ENCODE measurements at places on chromosomes 1 and 21. TPM values are rescaled to one million over a fixed set of nuclear protein-coding genes. Genes with fewer than 3 reads are reported as not detected.

Gene CC2D1B
- total RNA-seq: 18.5 TPM

Gene CCDC190
- 0.41 TPM for total RNA-seq

Gene OR2T33
- total RNA-seq: not detected

Gene CHI3L2
- total RNA-seq: 11.7 TPM

Gene PCSK9
- not detected for total RNA-seq

Gene ERG
- 16.1 TPM for total RNA-seq

Gene RGS13
- total RNA-seq: not detected

Gene TMCC2
- total RNA-seq: 11.9 TPM

Gene TIAM1
- total RNA-seq: 6.7 TPM

Gene AXDND1
- total RNA-seq: not detected

Gene PTPN14
- total RNA-seq: 22.5 TPM

Gene PRDM16
- 0.99 TPM for total RNA-seq

Gene PROX1
- 59.5 TPM for total RNA-seq

- no peak for DNase-seq
Observed at GRCh38 chr1:75797273-75797588, 549 bp downstream of the MSH4 start.

DNA sequence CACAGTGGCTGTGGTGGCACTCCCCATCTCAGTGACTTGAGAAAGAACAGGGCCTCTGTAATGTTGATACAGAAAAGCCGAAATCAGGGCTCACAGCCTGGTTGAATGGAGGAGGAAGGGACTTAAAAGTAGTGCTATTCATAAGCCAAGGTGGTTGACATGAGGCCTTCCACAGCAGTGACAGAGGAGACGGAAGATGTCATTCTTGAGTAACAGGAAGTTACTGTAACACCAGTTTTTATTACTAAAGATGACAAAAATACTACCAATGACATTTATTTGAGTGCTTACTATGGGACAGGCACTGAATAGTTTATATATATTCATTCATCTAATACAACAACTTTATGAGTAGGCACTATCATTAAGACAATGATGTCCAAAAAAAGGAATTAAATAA lies 52.8 kb upstream of the GNG12 start:
- DNase-seq: no peak

DNA sequence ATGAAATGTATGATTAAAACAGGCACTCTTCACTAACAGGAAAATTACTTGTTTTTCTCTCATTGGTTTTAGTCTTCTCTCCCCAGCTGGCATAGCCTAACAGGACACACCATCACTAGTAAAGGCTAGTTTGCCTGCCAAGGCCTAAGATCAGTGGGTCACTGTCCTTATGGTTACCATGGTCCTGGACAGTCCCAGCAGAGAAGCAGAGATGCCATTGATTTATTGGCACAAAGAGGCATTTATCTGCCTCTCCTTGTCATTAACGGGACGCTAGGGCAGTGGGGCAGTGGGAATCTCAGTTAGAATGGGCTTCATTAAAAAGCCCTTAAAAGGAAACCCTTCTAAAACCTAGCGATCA lies 13.9 kb downstream of the CD247 start:
- no peak for DNase-seq

- no peak for DNase-seq
Observed at GRCh38 chr1:107141491-107142126, 770 bp downstream of the NTNG1 start.

DNA sequence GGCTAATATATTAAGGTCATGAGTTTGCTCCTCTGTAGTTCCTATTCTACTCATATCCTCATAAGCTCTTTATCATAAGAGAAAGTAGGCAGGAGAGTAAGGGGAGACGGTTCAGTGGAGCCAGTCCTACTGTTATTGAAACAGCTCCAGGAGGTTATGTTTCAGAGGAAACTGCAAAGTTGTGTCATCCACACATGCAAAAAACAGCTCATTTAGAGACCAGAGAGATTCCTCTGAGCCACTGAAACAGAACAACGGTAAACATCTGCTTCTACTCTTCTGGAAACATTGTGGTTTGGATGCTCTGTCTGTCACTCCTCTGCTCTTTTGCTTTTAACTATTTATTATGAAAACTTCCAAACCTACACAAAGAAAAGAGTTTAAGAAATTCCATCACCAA lies 66.3 kb upstream of the PPP2R5A start:
- DNase-seq: no peak

DNA sequence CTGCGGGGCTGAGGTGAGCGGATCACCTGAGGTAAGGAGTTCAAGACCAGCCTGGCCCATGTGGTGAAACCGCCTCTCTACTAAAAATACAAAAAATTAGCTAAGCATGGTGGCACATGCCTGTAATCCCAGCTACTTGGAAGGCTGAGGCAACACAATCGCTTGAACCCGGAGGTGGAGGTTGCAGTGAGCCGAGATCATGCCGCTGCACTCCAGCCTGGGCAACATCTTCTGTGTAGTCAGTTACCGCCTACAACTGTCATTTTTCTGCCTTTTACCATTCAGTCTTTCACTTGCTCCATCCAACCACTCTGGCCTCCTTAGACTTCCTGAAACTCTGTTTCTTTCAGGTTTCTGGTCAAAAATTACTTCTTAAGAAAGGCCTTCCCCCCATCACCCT lies 2.2 kb downstream of the MYCBP start:
- no peak for DNase-seq

GRCh38 chr1:66752000-66752592 lies at the start of gene DYNLT5:
TSS of gene DYNLT5 (plus strand) at chr1:66752459. CDS start at chr1:66754659, 2,200 bp downstream.
- DNase-seq: peak; percentile 70

- DNase-seq: no peak
Observed at GRCh38 chr1:225950905-225951497, 10.0 kb upstream of the LEFTY2 start.

DNA sequence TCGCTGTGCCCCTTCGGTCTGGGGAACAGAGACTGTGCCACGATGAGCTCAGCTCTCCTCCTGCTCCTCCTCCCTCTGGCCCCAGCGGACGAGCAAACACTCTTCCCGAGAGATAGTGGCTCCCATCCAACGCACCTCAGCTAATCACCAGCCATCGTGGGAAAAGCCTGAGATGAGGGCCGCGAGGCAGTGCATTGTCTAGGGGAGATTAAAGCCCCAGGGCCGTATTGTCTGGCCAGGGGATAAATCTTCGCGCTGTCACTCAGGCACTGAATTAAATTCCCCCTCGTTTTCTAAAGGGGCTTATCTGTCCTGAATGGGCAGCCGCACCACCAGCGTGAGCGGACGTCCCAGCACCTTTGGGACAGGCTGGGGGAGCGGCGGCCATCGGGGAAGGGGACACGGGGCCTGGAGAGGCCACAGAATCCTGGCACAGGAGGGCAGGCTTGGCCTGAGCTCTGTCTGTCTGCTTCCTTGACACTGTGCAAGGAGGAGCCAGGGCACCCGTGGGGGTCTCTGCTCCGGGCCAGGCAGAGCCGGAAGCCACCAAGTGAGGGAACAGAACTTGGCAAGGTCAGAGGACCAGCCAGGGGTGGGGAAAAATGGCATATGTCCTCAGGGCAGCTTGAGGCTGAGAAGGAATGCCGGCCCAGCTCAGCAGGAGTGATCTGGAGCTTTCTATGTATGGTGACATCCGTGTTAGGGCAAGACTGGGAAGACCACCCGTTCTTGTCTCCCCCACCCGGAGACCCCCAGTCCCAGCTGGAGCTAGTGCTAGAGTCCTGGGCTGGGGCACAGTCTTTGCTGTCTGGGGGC lies 32.3 kb downstream of the PRDM16 start:
- no peak for DNase-seq

- DNase-seq: no peak
Observed at GRCh38 chr1:244664353-244664752, 11.4 kb downstream of the DESI2 start.

- no peak for DNase-seq
Observed at GRCh38 chr1:171683870-171684269, 31.4 kb upstream of the MYOC start.

- DNase-seq: no peak
Observed at GRCh38 chr1:47675047-47675675, 237.3 kb downstream of the FOXD2 start.

- no peak for DNase-seq
Observed at GRCh38 chr1:192003295-192004077, 154.8 kb upstream of the RGS18 start.

Data from left cardiac atrium (tissue), 4 donors.